ENCODE measurements at places on chromosomes 7 and 10. TPM values are rescaled to one million over a fixed set of nuclear protein-coding genes. Genes with fewer than 3 reads are reported as not detected.

- DNase-seq = no peak
These were observed 774 bp downstream of the PON2 start for GRCh38 chr7:95433952-95434556.

GRCh38 chr7:135936497-135937217 is 40.5 kb downstream of the MTPN start:
- DNase-seq = no peak

DNA sequence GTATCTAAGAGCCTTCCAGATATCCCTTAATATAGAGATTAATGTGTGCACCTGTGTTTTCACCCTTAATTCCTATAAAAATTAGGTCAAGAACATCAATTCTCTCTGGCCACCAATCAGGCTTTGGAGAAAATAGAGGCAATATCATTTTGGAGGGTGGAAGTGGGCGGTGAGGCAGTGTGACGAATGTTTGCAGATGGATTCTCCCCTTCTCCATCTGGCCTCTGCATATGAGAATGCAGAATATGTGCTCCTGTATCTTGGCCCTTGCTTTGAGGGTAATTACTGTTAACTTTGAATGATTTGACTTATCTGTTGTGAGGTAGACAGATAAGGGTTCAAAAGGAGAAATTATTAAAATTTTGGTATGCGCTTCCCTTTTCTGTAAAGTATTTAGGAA is 304.0 kb upstream of the NPSR1 start:
- no peak for DNase-seq

GRCh38 chr7:106032295-106032694 is 69.2 kb downstream of the CDHR3 start:
- no peak for DNase-seq

The PTF1A gene
- not detected for total RNA-seq

The SPDYE9 gene
- total RNA-seq = not detected

The PLEKHS1 gene
- total RNA-seq = not detected

The LFNG gene
- total RNA-seq = 36.8 TPM

The SFTPD gene
- not detected for total RNA-seq

The ZNF467 gene
- 13.3 TPM for total RNA-seq

The HOXA6 gene
- total RNA-seq = 1.7 TPM

The AKR1C4 gene
- total RNA-seq = not detected
